ENCODE measurements at places on chromosomes 4 and X.

DNA sequence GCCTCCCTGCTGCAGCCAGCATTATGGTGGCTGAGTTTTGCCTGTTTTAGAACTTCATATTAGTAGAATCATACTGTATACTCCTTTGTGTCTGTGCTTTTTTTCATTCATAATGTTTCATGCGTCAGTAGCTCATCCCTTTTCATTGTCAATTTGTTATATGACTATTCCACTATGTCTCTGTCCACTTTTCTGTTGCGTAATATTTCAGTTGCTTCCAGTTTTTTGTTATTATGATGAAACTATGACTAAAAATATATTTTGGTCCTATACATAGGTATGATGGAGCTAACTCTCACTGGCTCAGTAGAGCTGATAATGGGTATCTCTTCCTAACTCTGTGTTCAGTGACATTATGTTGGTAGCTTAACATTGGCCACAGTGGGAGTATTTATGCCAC, 48.3 kb downstream of the DMP1 start:
- no peak for DNase-seq

DNA sequence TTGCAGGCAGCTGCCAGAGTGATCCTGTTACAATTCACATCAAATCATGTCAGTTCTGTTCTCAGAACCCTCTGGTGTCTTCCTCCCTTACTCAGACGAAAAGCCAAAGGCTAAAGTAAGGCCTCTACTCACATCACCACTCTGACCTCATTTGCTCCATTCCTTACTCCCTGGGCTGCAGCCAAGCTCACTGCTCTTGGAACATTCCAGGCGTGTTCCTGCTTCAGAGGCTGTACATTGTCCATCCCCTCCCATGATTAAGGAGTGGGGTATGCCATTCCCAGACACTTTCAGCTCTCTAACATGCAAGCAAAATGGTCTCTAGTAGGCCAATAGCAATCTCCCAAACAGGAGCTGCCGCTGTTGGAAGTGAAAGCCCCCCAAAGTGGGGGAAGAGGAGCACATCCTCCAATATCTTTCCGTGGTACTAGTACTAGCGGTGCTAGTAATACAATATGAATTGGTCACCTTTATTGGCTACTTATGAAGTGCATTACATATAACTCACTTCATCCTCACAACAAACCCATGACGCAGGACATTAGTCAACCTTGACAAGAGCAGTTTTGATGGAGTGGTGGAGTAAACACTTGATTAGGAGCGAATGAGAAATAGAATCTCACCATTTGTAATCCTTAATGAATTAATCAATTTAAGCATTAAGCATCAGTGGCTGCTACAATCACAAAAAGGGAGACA, 15.0 kb downstream of the GAB3 start:
- DNase-seq, result no peak

- DNase-seq, result peak; percentile 53
These were observed 792 bp downstream of the PPID start for GRCh38 chr4:158722291-158722916.

- DNase-seq, result no peak
These were observed 154.9 kb upstream of the EPHA5 start for GRCh38 chr4:65825116-65825753.

Measured in hematopoietic multipotent progenitor cell treated with erythropoietin and hydrocortisone succinate and interleukin-3 and kit ligand, for 17 days (in vitro differentiated cells).